Kidney capillary endothelial cell (primary cell): ENCODE measurements at places on chromosomes 12 and 14.

GRCh38 chr12:123767613-123768012 lies 5.5 kb downstream of the DNAH10 start:
- DNase-seq = no peak

- DNase-seq = no peak
Observed at GRCh38 chr12:92675092-92675865, 27.5 kb upstream of the PLEKHG7 start.

DNA sequence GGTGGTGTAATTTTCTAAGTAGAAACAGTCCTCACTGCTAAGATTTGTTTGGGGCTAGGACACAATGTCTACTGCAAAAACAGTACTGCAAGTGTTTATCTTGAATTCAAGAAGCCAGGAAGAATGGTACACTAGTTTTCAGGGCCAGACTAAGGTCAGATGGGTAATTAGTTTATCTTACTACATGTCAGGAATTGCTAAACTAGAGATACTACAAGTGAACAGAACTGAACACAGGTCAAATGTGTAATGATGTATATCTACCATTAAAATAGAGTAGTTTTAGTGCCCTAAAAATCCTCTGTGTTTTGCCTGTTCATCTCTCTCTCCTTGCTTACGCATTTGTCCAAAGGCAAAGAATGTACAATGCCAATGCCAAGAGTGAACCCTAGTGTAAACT lies 2.3 kb upstream of the RPL41 start:
- no peak for DNase-seq

DNA sequence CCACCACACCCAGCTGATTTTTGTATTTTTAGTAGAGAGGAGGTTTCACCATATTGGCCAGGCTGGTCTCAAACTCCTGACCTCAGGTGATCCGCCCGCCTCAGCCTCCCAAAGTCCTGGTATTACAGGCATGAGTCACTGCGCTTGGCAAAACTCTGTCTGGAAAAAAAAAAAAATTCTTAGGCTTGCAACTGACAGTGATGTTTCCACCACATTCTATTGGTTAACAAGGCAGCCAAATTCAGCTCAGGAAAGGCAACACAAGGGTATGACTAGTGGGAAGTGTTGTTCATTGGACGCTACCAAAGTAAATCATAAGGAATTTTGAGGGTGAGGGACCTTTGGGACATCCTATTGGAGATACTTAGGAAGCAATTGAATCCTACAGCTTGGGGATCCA lies 2.9 kb upstream of the SBNO1 start:
- no peak for DNase-seq

DNA sequence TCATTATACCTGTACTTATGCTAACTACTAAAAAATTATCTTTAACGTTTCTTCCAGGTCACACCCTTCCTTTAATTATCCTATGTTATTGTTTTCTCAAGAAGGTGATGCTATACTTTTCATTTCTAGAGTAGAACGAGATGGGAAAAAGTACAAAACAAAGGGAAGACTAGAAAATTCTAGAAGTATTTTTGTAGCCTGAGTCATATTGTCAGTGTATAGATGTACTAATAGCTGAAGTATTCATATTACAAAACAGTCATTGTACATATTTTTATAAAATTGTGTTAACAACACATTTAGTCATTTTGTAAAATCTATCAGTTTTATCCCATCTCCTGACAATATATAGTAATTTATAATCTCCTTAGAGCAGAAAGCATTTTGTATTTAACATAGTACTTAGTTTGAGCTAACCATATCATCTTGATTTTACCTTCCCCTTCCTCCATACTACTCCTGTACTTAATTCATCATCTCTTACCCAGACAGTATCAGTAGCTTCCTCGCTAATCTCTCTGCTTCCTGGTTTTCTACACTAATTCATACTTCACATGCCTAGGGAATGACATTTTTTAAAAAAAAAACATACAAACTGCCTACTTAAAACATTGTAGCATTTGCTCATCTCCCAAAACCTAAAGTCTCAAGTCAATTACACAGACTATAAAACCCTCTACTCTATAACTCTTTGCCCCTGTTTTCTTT lies 920.9 kb downstream of the RPS29 start:
- no peak for DNase-seq

- no peak for DNase-seq
Observed at GRCh38 chr14:99534863-99535262, 53.7 kb downstream of the CCNK start.

- DNase-seq = no peak
Observed at GRCh38 chr12:64545081-64545382, 65.3 kb upstream of the RASSF3 start.

GRCh38 chr12:53074283-53074998 lies 4.7 kb downstream of the SPRYD3 start:
- DNase-seq = no peak

DNA sequence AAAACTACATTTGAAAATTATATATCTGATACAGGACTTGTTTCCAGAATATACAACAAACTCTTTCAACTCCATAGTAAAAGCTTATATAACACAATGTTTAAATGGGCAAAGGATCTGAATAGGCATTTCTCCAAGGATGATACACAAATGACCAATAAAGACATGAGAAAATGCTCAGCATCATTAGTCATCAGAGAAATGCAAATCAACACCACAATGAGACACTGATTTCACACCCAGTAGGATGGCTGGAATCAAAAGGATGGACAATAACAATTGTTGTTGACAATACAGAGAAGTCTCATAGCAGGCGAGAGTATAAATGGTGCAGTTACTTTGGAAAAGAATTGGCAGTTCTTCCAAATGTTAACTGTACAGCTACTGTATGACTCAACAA lies 394.9 kb downstream of the BCL11B start:
- DNase-seq = no peak

- no peak for DNase-seq
Observed at GRCh38 chr12:53747095-53747494, 4.7 kb downstream of the CISTR start.

GRCh38 chr12:21155522-21156351 lies 24.7 kb downstream of the SLCO1B1 start:
- DNase-seq = no peak

DNA sequence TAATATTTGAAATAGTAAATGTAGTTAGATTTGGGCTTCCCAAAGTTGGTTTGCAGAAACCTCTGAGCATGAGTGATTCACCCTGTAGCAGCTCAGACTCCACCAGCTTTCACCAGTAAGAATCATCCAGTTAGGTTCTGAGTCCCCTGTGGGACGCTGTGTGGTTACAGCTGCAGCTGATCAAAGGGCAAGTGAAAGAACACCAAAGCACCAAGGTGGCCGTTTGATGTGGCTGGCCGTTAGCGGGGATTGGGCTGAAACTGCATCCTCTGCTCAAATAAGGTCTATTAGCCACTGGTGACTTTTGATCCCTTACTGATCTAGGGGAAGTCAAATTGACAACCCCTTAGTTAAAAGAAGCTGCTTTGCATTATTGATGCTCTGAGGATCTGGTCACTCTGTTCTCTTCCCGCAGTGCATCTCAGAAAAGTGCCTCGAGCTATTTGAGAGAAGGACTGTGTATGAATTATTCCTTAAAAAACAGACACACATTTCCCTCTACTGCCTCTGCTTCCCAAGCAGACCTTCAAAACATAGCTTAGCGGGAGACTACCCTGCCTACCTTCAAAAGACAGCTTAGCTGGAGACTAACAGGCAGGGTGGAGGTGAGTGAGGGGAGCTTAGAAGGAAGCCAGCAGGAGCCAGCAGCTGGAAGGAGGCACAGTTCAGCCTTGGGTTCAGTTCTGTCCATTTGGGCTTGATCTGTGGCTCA lies 3.7 kb downstream of the ABHD12B start:
- no peak for DNase-seq

GRCh38 chr12:79524507-79525148 lies 166.1 kb downstream of the PAWR start:
- no peak for DNase-seq

DNA sequence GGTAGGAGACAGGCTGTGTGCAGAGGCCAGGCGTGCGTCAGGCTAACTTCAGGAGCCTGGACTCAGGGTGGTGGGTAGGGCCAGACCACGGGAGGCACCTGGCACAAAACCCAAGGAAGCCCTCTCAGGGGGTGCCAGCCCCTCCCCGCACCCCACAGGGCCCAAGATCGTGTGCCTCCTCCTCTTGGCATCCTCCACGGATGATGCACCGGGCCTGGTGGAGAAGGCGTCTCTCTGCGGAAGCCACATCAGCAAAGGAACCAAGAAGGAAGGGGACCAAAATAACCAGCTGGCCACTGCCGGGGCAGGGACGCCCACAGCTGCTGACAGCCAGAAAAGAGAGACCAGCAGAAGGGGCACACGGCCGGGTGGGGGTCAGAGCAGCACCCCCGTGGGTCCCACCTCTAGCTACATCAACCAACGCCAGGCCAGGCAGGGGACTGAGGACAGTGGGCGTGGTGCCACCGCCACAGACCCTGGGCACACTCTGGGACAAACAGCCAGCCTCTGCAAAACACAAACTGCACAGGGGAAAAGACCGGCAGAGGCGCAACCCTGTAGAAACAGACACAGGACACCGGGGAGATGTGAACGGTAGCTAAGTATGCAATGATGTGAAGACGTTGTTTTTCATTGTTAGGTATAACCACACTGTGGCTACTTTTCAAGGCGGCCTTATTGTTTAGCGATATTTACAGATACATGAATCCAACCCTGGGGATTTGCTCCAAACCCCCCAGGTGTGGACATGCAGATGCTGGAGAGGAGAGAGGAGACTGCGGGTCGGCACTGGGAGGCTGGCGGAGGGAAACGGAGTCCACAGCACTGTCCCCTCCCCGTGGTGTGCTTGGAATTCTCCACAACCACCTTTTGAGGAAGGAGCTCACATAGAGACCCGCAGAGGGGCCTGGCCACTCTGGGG lies 26.1 kb upstream of the C14orf180 start:
- no peak for DNase-seq

- no peak for DNase-seq
Observed at GRCh38 chr12:76247026-76247646, 101.1 kb downstream of the BBS10 start.

DNA sequence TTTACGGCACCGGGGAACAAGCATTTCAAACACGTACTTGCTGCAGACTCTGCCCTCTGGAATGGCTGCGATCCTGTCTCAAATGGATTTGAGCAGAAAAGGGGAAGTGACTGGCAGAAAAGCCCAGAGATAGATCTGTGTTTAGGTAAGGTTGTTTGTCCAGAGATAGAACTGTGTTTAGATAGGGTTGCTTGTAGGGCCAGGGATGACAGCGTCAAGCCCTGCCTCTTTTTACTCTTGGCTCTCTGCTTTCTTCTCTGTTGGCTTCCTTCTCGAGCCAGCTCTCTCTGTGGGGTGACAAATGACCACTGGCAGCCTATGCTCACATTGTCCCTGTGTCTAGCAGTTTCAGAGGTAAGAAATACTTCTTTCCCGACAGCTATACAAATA lies 11.4 kb downstream of the DGLUCY start:
- DNase-seq = no peak

- no peak for DNase-seq
Observed at GRCh38 chr14:91228112-91229004, 16.1 kb downstream of the GPR68 start.

- no peak for DNase-seq
Observed at GRCh38 chr12:132881818-132882217, 5.6 kb downstream of the CHFR start.

- no peak for DNase-seq
Observed at GRCh38 chr12:29756741-29757390, 26.9 kb downstream of the TMTC1 start.

- DNase-seq = no peak
Observed at GRCh38 chr12:119601877-119602733, 8.5 kb downstream of the TMEM233 start.

DNA sequence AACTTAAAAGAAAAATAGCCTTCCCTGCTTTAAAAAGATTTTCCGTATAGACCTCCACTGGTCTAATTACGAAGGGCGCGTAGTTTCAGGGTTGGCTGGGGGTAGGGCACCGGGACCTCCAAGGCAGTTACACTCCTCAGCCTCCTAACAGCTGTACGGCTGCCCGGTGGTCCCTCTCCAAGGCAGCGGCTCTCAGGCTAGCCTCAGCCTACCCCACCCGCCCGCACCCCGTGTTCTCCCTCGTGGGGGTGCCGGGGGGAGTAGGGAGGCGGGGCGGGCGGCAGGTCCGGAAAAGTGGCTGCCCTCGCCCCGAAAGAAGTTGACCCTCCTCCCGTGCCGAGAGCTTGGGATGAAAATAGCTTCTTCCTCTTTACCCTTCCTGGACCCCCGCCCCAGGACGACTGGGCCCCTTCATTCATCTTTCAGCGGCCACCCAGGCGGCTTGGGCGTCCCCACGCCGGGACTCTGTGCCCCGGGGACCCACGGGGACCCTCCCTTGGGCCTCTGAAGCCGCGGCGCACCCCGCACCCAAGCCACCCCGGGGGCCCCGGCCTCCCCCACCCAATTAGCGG lies 991 bp upstream of the RCOR1 start:
- no peak for DNase-seq

GRCh38 chr12:51631591-51631990 lies 40.6 kb downstream of the SCN8A start:
- DNase-seq = peak; percentile 46

DNA sequence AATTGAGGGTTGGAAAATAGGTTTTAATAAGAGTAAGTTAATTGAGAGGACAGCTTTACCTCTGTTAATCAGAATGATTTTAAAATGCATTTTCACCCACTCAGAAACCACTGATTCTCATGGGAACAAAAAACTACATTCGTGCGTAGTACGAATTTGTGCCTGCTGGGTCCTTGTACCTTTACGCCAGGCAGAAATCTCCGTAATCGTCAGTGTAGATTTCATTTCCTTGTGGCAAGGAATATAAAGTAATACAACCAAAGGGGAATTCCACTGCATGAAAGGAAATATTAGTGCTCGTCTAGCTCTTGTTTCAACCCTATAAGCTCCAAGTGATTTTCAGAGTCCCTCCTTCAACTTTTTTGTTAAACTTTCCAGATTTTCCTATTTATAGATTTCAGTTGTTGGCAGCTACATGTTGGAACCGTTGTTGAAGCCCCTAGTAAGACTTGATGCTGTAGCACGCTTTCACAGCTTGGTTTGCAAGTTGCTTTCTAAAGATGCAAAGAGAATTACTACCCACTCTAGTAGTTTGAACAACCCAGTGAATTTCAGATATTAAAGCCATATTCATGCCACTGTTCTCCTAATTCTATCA lies 90.6 kb downstream of the ETV6 start:
- DNase-seq = no peak

- peak; percentile 20 for DNase-seq
Observed at GRCh38 chr14:101705733-101706508, 55.6 kb upstream of the PPP2R5C start.

DNA sequence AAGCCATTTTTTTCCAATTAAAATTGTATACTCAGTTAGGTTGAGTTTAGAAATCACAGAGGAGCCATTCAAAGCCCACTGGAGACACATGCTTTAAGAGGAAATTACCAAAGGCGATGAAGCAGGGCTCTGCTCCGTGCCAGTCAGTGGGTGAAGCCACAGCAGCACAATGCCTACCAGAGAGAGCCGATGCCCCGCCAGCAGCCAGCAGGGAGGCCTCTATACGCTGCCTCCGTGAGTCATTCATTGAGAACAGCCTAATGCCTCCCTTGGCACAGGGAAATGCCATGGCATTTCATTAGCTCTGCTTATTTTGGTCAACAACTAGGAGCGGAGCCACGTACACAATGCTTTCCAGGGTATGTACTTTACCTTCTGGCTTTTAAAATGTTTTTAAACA lies 197.8 kb upstream of the FRMD6 start:
- DNase-seq = no peak
